ENCODE measurements at places on chromosomes 2 and 18.
A peak's percentile ranks its signal among the peaks of the same experiment; 100 is the strongest.

DNA sequence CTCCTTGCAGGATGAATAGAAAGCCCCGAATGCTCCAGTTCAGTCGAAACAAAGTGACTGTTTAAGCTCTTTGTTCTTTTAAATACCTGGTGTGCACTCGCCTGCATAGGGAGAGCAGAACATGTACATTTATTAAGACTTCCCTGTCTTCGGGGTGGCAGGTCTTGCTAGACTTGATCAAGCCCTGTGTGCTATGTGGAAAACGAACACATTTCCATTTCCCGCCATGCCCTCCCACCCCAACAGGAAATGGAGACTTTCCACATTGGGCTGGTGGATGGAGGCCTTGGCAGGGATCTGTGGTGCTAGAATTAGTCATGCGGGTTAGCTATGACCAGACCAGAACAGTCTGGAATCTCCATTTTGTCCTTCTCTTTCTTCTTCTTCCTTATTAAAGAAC is 321.0 kb upstream of the THSD7B start:
- H3K4me1 ChIP-seq, result no peaks in the 10 kb centered on the region
- no peak overlapping the region for H3K27ac ChIP-seq
- H3K36me3 ChIP-seq, result no peaks in the 10 kb centered on the region
- peaks cover 8% of the 10 kb centered on the region for H3K27me3 ChIP-seq

DNA sequence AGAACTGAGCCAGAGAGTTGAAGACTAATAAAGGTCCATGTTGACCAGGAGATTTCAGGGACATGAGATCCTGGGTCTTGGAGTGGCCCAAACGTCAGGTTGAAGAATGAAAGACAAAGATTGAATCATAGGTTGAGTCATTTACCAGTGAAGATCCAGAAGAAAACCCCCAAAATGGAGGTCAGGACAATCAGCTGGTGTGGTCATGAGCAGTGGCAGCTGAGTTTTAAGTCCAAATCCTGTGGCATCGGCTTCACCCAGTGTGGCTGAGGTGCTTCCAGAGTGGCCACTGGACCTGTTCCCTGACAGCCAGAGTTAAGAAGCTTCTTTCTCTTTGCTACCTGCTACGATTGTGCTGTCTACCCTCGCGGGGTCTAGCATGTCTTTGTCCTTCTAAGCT is 234.0 kb downstream of the BCL2 start:
- no peaks in the 10 kb centered on the region for H3K36me3 ChIP-seq
- H3K4me1 ChIP-seq, result no peaks in the 10 kb centered on the region
- H3K4me3 ChIP-seq, result no peak overlapping the region
- no peak for DNase-seq
- no peak overlapping the region for H3K27ac ChIP-seq
- H3K27me3 ChIP-seq, result peaks cover 25% of the 10 kb centered on the region

GRCh38 chr2:147355706-147356105 is 489.1 kb upstream of the ACVR2A start:
- no peak overlapping the region for H3K27ac ChIP-seq
- no peaks in the 10 kb centered on the region for H3K36me3 ChIP-seq
- no peak for DNase-seq

DNA sequence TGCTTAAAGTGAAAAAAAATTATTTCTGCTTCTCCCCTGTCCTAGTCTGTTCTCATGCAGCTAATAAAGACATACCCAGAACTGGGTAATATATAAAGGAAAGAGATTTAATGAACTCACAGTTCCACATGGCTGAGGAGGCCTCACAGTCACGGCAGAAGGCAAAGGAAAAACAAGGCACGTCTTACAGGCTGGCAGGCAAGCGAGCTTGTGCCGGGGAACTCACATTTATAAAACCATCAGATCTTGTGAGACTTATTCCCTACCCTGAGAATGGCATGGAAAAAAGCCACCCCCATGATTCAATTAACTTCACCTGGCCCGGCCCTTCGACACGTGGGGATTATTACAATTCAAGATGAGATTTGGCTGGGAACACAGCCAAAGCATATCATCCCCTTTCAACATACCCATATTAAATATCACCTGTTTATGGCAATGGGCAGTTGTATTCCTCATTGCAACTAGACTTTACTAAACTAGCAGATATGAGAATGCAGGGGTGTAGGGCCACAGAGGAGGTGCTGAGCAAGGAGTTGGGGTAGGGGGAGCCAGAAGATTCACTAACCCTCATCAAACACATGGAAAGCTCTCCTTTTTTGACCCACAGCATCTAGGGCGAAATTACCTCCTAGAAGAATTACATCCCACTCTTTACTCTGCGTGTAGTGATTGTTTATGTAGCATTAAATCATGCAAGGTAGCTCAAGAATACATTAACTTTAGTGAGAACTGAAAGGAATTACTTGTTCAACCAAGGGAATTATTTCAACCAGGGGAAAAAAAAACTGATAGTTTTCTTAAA is 183.3 kb upstream of the DOK6 start:
- no peak for DNase-seq
- H3K27me3 ChIP-seq, result no peaks in the 10 kb centered on the region
- H3K27ac ChIP-seq, result no peak overlapping the region
- no peak overlapping the region for H3K4me3 ChIP-seq
- H3K36me3 ChIP-seq, result no peaks in the 10 kb centered on the region

- H3K27ac ChIP-seq, result no peak overlapping the region
- DNase-seq, result no peak
- no peaks in the 10 kb centered on the region for H3K4me1 ChIP-seq
- no peaks in the 10 kb centered on the region for H3K27me3 ChIP-seq
- no peak overlapping the region for H3K4me3 ChIP-seq
Observed at GRCh38 chr18:69567813-69568488, 167.3 kb downstream of the DOK6 start.

GRCh38 chr2:2587354-2587753 is 256.3 kb upstream of the MYT1L start:
- H3K27me3 ChIP-seq, result no peaks in the 10 kb centered on the region
- no peaks in the 10 kb centered on the region for H3K4me1 ChIP-seq
- no peaks in the 10 kb centered on the region for H3K36me3 ChIP-seq
- no peak overlapping the region for H3K4me3 ChIP-seq
- H3K27ac ChIP-seq, result no peak overlapping the region

DNA sequence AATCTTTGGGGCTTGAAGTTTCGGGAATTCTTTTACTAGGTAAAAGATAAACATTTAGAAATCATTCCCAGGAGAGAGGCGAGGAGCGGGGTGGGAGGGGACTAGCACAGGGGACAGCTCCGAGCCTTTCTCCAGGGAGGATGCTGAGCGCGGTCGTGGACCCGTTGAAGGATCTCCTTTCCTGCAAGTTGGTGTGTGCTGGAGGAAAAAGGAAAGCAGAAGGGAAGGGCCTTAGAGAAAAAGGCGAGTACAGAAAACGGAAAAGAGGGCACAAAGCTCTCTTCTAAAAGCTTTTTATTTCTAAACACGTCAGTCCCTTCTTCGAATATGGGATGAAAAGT is 640 bp downstream of the SLC39A6 start:
- peak overlapping the region; percentile 95 for H3K27ac ChIP-seq
- peaks cover 22% of the 10 kb centered on the region for H3K36me3 ChIP-seq
- peaks cover 43% of the 10 kb centered on the region for H3K4me1 ChIP-seq

GRCh38 chr2:28949617-28950305 is 31.3 kb upstream of the TOGARAM2 start:
- peaks cover 39% of the 10 kb centered on the region for H3K36me3 ChIP-seq
- H3K27me3 ChIP-seq, result no peaks in the 10 kb centered on the region
- H3K27ac ChIP-seq, result no peak overlapping the region

GRCh38 chr18:75228967-75229366 is 18.4 kb downstream of the TSHZ1 start:
- no peaks in the 10 kb centered on the region for H3K27me3 ChIP-seq
- peaks cover 26% of the 10 kb centered on the region for H3K4me1 ChIP-seq
- no peak for DNase-seq
- no peak overlapping the region for H3K4me3 ChIP-seq

DNA sequence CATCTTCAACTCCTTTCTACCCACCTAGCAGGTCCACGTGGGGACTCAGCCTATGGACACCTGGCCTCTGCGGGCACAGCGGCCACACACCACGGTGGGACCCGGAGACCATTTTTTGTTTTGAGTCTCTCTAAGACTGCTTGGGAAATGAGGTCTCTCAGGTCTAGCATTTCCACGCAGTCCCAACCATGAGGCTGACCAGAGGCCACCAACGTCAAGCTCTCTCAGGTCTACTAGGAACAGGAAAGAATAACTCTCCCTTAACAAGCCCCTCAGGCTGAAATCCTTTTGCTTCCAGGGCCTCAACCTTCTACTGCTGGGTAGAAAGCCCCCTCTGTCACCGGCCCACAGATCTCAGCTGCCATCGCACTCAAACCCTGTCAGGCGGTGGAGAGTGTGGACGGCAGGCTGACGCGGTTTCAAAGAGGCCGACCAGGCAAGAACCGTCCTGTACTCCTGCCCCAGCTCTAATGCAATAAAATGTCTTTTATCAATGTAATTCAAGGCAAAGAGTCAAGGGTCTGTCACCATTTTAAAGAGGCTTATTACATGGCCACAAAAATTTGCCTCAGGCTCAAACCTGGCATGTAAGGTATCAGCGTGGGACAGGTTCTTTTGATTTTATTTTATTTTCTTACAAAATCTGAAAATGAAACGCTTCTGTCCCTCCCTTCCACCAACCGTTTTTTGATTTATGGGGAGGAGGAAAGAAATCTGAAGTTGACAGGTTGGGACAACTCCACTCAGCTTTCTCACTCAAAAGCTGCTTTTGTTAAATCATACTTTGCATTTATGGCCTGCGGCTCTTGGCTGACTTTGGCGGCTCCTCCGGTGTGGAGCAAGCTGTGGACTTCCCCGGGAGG is 74.0 kb downstream of the BCL11A start:
- H3K27me3 ChIP-seq, result peaks cover 27% of the 10 kb centered on the region
- no peak for DNase-seq
- H3K27ac ChIP-seq, result no peak overlapping the region

DNA sequence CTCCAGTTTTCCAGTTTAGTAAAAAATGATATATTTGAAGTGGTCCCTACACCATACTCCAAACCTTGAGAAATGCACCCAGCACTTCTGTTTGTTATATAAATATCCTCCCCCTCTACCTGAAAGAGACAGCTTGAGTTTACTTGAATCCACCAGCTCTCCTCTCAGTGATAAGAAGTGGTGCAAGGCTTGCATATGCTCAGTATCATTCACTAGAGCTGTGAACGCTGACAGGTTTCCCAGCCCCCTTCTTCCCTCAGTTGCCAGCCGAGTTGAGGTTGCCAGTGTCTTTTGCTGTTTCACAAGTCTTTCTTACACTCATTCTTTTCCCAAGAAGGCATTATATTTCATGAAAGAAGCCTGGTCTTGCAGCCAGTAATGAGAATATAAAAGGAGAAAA is 880.0 kb downstream of the LRRTM4 start:
- no peak for DNase-seq
- no peaks in the 10 kb centered on the region for H3K27me3 ChIP-seq
- H3K36me3 ChIP-seq, result no peaks in the 10 kb centered on the region
- no peak overlapping the region for H3K4me3 ChIP-seq

GRCh38 chr2:209380293-209380692 is 43.6 kb upstream of the MAP2 start:
- H3K4me3 ChIP-seq, result no peak overlapping the region
- H3K36me3 ChIP-seq, result no peaks in the 10 kb centered on the region
- H3K27ac ChIP-seq, result no peak overlapping the region
- no peaks in the 10 kb centered on the region for H3K4me1 ChIP-seq
- no peak for DNase-seq
- no peaks in the 10 kb centered on the region for H3K27me3 ChIP-seq

GRCh38 chr2:177289824-177290628 is 25.5 kb upstream of the NFE2L2 start:
- peak; percentile 58 for DNase-seq
- peak overlapping the region; percentile 94 for H3K27ac ChIP-seq
- no peaks in the 10 kb centered on the region for H3K27me3 ChIP-seq
- H3K4me1 ChIP-seq, result peaks cover 72% of the 10 kb centered on the region
- peaks cover 17% of the 10 kb centered on the region for H3K36me3 ChIP-seq

DNA sequence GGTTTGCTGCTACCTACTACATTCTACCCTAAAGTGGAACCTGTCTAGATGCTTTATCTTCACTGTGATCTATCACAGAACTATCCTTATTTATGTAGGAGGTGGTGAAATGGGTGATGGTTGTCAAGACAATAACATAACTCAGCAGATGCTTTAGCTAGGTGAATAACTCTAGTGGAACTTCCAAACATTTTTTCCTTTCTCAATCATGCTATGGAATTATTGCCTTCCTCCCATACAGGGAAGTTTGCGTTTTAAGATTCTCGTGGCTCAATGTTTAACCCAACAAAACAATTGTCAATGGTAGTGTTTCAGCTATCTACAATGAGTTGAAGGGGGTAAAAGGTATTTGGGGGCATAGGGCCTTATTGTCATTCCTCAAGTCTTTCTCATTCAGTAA is 82.6 kb upstream of the GLI2 start:
- no peak overlapping the region for H3K27ac ChIP-seq
- DNase-seq, result no peak
- no peak overlapping the region for H3K4me3 ChIP-seq

DNA sequence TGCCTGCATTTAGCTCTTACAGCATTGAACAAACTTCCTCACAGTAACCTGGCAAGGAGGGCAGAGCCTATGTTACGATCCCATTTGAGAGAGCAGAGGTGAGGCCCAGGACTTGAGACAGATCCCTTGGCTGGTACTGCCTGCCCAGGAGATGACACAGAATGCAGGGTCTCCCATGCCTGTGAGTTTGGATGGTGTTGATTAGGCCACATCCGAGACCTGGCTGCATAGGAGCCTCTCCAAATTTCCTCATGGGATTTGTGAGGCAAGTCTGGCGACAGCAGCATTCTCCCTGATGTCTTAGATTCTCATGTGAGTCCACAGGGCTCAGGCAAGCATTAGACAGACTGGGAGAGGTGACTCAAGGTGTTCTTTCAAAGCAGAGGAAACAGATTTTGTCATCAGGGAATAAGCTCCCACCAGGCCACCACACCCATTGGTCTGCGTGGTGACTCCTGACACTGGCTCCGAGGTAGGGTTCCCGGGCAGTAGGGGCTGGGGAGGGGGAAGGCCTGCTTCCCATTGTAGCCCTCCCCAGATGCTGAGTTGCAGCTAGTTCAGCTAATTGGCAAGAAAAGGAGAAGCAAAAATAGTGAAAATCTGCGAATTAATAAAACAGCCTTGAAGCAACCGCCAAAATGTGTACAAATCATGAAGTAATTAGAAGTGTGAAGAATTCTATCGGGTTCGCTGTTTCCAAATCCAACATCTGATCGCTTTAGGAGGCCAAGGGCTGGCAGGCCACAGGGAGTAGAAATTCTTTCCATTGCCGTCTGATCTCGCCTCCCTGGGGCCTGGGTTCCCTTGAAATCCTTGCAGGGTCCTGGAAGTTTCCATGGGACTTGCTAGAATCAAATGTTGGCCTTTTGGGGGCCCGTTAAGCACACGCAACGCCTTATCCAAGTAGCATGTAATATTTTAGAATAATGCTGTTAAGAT is 68.0 kb downstream of the MAPK4 start:
- no peaks in the 10 kb centered on the region for H3K4me1 ChIP-seq
- DNase-seq, result no peak
- peaks cover 5% of the 10 kb centered on the region for H3K27me3 ChIP-seq
- no peak overlapping the region for H3K27ac ChIP-seq
- no peaks in the 10 kb centered on the region for H3K36me3 ChIP-seq

GRCh38 chr2:42922790-42923579 is 130.6 kb upstream of the HAAO start:
- H3K27me3 ChIP-seq, result no peaks in the 10 kb centered on the region
- H3K36me3 ChIP-seq, result no peaks in the 10 kb centered on the region
- no peak overlapping the region for H3K27ac ChIP-seq

- H3K36me3 ChIP-seq, result peaks cover 85% of the 10 kb centered on the region
- H3K27me3 ChIP-seq, result no peaks in the 10 kb centered on the region
- H3K4me3 ChIP-seq, result peak overlapping the region; percentile 84
- peaks cover 72% of the 10 kb centered on the region for H3K4me1 ChIP-seq
Observed at GRCh38 chr2:102418421-102418961, 4.5 kb upstream of the IL18RAP start.

Measured in activated CD8-positive, alpha-beta T cell treated with anti-CD3 and anti-CD28 coated beads, Interleukin-2, amount 10 ng/mL, durations not matched to agents 7 days and 5 days (primary cell).